ENCODE measurements at places on chromosomes 13 and 19.

DNA sequence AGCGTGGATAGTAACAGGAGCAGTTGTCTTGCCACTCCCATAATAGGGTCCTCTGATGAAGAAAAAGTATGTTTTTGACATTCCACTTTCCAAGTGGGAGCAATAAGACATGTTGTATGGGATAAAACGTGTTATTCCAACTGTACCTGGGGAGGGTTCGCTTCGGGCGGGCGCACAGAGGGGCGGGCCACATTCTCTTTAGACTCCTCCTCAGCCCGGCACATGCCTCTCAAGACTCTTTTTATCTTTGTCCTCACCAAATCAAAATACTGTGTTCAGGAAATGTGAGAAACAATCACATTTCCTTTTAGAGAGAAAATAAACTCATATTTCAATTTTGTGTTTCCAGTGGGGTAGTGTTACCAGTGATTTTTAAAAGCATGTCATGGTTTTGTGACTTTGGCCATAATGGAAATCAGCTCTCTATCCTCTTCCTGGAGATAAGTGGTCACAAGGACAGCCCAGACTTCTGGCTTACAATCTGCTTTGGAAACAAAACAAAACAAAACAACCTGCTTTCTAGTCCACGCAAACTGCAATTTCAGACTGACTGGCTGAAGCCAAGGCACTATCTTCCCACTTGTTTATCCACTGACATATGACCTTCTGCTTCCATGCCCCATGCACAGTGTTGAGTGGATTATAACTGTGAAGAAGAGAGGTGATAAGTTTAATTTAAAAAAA lies 276.1 kb downstream of the NALCN start:
- DNase-seq: no peak

- DNase-seq: no peak
Observed at GRCh38 chr13:51607165-51607564, 22.9 kb downstream of the WDFY2 start.

DNA sequence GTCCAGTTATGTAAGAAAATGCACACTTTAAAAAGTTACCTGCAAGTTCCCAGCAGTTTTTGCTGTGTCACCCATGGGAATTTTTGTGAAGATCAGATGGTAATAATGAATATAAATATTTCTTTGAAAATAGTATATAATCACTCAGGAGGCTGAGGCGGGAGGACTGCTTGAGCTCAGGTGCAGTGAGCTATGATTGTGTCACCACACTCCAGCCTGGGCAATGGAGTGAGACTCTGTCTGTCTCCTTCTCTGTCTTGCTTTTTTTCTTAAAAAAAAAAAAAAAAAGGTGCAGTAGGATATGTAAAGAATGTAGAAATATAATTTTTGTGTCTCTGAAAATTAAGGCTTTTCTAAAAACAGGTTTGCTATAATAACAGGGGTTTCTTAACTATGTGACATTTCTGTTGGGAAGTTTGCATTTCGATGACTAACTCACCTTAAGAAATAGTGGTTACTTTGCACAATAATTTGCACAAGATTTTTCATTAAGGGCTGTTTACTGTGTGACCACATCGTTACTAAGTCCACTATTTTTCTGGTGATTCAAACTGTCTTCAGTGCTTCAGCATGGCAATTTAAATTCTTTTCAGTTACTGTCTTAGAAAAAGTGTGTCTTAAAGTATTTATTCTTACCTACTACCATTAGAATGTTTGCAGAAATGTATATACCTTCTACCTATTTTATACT lies 37.3 kb downstream of the DNAJC3 start:
- DNase-seq: no peak

- DNase-seq: no peak
Observed at GRCh38 chr19:53977991-53978731, 13.3 kb upstream of the CACNG6 start.

DNA sequence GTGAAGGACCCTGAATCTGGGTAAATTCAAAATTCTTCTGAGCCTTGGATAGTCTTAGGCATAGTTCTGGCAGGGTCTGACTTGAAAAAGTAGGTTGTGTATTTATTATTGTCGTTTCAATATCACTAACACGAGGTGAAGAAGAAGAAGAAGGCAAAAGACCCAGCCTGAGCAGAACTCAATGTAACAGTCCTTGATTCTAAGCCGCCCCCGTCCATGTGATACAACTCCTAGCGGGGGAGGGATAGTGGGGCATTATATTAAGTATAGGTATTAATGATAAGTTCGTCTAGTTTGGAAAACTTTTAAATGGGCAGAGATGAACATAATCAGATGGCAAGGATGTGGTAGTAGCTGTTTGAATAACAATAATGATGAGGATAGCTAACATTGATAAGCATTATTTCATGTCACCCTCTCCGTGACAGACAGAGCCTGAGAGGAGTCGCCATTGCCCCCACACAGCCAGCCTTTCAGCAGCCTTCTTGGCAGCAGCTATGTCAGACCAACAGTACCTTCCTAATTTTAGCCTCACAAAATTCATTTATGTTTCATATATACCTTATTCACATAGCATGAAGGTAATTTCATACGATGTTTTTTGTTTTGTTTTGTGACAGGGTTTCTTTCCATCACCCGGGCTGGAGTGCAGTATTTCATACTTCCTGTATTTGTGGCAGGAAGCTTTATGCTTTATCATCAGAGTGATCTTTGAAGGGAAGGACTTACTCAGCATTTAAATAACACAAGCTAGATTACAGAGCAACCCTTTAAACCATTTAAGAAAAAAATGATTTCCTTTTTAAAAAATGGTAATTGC lies 64.4 kb upstream of the NPAS1 start:
- DNase-seq: no peak

DNA sequence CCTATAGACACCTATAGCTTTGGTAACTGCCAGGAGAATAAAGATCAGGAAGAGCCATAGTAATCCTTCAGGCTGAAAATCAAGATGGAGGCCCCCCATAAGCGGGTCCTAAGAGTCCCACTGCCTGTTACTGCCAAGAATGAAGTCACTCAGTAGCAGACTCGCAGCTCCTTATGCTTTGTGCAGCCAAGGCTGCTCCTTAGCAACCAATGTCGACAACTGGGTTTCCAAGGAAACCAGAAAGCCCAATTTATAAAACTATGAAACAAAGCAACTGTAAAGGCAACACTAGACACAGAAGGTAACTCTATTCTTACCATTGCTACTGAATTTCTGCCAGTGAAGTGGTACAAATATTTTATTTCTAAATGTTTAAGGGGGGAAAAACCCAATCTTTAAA lies 56.5 kb downstream of the DCLK1 start:
- DNase-seq: no peak

GRCh38 chr13:21638319-21639282 lies 32.3 kb upstream of the FGF9 start:
- DNase-seq: no peak

- no peak for DNase-seq
Observed at GRCh38 chr13:33016414-33017322, at the start of gene KL. Gene KL, plus strand, starts transcription at chr13:33016423. Its CDS starts 18 bp downstream, at chr13:33016441.

- no peak for DNase-seq
Observed at GRCh38 chr13:84917252-84917878, 881.9 kb downstream of the SLITRK6 start.

- DNase-seq: no peak
Observed at GRCh38 chr13:106352850-106353249, 182.6 kb downstream of the EFNB2 start.

Data from cerebellar nuclear complex (tissue), 1 donor.